Kidney (tissue), 22 donors: ENCODE measurements at places on chromosomes 2 and 18. TPM values are rescaled to one million over a fixed set of nuclear protein-coding genes. Genes with fewer than 3 reads are reported as not detected.

- no peak for DNase-seq
Measured at GRCh38 chr2:200086911-200087310, 131.5 kb downstream of the MAIP1 start.

GRCh38 chr2:147663153-147663961, 181.5 kb upstream of the ACVR2A start:
- DNase-seq, result no peak

Gene C2orf81
- 11.6 TPM for total RNA-seq

DNA sequence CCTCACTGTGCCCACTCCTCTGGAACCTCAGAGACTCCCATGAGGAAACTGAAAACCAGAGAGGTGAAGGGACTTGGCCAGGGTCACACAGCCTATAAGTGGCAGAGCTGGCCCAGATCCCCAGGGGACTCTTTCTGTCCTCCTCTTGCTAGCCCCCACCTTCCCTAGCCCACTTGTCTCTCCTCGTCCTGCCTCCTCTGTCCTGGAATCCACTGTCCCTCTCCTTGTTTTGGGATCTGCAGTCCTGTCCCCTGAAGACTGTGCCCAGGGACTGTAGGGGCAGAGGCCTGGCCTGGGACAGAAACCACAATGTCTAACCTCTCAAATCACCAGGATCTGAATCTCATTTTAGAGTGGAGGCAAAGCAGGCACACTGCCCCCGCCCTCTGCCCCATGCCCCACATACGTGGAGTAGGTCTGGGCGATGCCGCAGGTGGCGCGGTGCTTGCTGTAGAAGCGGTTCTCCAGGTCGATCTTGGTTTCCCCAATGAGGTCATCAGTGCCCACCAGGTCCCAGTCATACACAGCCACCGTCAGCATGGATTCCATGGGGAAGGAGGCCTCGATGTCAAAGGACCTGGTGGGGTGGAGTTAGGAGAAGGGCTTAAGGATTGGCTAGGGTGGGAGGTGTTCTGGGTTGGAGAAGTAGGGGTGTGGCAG, 12.5 kb downstream of the OTOF start:
- DNase-seq, result no peak

Gene CD8A
- total RNA-seq, result 5.9 TPM

DNA sequence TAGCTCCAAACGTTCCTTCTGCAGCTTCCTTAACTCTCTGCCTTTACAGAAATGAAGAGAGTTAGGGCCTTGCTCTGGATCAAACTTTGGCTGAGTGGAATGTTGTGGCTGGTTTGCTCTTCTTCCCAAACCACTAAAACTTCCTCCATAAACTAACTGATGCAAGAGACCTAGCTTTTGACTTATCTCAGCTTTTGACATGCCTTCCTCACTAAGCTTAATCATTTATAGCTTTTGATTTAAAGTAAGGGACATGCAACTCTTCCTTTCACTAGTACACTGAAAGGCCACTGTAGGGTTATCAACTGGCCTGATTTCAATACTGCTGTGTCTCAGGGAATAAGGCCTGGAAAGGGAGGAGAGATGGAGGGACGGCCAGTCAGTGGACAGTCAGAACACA, 8.3 kb downstream of the PXDN start:
- DNase-seq, result no peak

DNA sequence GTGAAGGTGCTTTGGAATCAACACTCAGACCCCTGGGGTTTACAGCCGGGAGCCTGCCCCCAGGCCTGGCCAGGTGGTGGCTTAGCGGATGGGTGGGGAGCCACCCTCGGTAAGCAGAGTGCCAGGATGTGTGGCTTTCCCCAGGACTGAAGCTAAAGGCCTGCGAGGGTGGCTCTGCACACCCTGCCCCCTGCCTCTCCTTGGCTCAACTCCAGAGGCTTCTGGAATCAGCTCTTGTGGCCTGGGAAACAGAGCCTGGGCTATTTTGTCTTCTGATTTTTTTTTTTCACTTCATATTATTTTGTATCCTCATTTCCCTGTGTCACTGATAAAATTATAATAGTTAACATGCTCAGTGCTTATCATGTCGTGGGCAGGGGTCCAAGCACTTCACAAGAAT, 79.8 kb downstream of the RHOB start:
- no peak for DNase-seq

- no peak for DNase-seq
Measured at GRCh38 chr2:242054406-242054805, 184.9 kb downstream of the RTP5 start.
